ENCODE measurements at places on chromosomes 7 and 10. TPM values are rescaled to one million over a fixed set of nuclear protein-coding genes. Genes with fewer than 3 reads are reported as not detected.

CEP55 gene
- polyA plus RNA-seq = 8.3 TPM

ACSM6 gene
- polyA plus RNA-seq = not detected

AFAP1L2 gene
- polyA plus RNA-seq = 8.2 TPM

MAGI2 gene
- 0.79 TPM for polyA plus RNA-seq

PDSS1 gene
- polyA plus RNA-seq = 11.6 TPM

GTF2IRD1 gene
- 30.4 TPM for polyA plus RNA-seq

MNX1 gene
- polyA plus RNA-seq = 0.08 TPM

ZNF853 gene
- polyA plus RNA-seq = 0.35 TPM

SUMF2 gene
- 43.3 TPM for polyA plus RNA-seq

PTEN gene
- 25.2 TPM for polyA plus RNA-seq

WEE2 gene
- polyA plus RNA-seq = not detected

PRPS1L1 gene
- not detected for polyA plus RNA-seq

FAM25A gene
- 2,365 TPM for polyA plus RNA-seq

APBB1IP gene
- polyA plus RNA-seq = 0.98 TPM

EPO gene
- polyA plus RNA-seq = 0.04 TPM

GRM3 gene
- 0.02 TPM for polyA plus RNA-seq

C10orf53 gene
- polyA plus RNA-seq = not detected

GARIN1A gene
- 0.80 TPM for polyA plus RNA-seq

STOX1 gene
- 1.2 TPM for polyA plus RNA-seq
